ENCODE measurements at places on chromosomes 6 and 20.

GRCh38 chr20:41306061-41306727 lies 11.3 kb downstream of the ZHX3 start:
- DNase-seq: no peak

DNA sequence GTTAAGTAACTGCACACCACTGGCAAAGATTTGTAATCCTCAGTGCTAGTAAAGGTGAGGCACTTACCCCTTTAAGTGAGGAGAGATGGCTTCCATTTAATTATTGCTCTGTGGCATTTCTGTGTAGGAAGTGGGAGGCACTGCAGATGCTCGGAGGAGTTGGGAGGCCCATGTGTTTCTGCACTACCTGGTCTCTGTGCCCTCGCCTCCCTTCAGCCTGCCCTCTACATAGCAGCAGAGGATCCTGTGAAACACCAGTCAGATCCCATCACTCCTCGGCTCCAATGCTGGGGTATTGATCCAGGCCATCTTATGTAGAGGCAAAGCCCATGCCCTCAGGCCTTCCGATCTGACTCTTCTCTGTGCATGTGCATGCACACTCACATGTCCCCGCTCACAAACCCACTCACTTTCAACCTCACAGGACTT lies 67.0 kb downstream of the SLX4IP start:
- DNase-seq: no peak

- DNase-seq: no peak
Measured at GRCh38 chr20:34362502-34363061, 491 bp upstream of the ITCH start.

DNA sequence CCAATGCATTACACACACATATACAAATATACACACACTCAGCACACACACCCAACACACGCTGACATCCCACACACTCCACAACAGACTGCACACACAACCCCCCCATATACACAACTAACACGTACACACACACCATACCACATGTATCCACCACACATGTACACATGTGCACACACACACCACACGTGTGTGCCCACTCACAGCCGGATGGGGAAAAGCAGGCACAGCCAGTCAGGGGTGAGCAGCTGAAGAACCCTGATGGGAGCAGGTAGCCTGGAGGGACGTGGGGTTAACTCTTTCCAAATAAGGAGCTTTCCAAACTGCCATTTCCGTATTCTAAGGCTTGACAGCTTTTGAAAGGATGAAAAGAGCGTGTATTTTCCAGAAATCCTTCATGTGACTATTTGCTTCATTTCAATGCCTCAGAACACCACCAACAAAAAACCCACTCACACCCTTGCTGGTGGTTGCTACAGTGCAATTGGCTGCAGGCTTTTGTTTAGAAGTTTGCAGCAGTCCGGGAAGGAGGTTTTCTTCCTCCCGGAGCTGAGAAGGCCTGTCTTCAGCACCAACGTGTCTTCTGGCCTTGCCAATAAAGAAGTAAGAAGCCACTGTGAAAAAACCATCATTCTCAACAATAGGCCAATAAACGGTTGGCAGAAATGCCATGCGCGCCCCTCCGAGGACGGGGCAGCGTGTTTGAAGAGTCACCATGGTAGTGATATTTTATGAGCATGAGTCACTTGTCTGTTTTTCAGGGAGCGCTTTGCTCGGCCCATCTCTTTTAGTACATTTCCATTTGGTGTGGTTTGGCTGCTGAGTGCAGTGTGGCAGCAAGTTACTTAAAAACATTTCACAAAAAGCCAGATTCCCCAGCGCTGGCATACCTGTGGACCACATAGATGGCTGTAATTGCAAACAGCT lies 131.3 kb upstream of the GMDS start:
- DNase-seq: no peak

DNA sequence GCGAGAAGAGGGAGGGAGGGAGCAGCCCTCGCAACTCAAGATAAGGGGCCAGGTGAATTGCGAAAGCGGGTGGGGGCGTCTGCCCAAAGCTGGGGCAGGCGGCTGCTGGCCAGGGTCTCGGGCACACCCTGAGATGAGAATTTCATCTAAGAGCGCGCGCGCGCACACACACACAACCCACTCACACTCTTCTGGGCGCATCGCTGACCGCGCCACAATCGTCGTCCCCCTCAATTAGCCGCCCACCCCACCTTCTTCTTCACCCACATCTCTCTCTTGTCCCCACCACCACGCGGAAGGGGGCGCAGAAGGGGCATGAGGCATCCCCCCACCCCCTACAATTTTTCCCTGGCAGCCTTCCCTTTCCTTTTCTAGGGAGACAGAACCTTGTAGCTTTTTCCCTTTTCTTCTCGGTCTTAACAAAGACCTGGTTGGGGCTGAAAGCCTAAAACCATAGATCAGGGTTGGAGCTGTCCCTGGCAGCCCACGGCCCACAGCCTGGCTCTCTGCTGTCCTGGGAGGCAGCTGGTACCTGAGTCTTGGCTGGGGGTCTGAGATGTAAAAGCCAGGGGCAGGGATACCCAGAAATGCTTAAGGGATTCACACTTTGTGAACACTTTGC lies 737 bp upstream of the PTPRT start:
- no peak for DNase-seq

GRCh38 chr6:14927398-14927797 lies 318.5 kb upstream of the JARID2 start:
- DNase-seq: no peak
